ENCODE measurements at places on chromosomes 13 and 19. TPM values are rescaled to one million over a fixed set of nuclear protein-coding genes. Genes with fewer than 3 reads are reported as not detected.

CFD gene
- 2,277 TPM for total RNA-seq

OR10H1 gene
- not detected for total RNA-seq

BST2 gene
- total RNA-seq: 152 TPM

ZNF787 gene
- 11.6 TPM for total RNA-seq

KANK3 gene
- 13.7 TPM for total RNA-seq

IL27RA gene
- total RNA-seq: 4.5 TPM

SLC25A41 gene
- not detected for total RNA-seq

ZNF723 gene
- not detected for total RNA-seq

IGFL2 gene
- total RNA-seq: 1.5 TPM

SRRM5 gene
- 0.38 TPM for total RNA-seq

GRCh38 chr13:30415430-30416030 is 6.8 kb upstream of the UBE2L5 start:
- no peak for DNase-seq

- no peak for DNase-seq
Observed at GRCh38 chr13:30720172-30720869, 15.0 kb upstream of the ALOX5AP start.

- no peak for DNase-seq
Observed at GRCh38 chr19:40774916-40775631, at the start of gene MIA. TSS of gene MIA (plus strand) at chr19:40775521. CDS start at chr19:40775543, 22 bp downstream.

DNA sequence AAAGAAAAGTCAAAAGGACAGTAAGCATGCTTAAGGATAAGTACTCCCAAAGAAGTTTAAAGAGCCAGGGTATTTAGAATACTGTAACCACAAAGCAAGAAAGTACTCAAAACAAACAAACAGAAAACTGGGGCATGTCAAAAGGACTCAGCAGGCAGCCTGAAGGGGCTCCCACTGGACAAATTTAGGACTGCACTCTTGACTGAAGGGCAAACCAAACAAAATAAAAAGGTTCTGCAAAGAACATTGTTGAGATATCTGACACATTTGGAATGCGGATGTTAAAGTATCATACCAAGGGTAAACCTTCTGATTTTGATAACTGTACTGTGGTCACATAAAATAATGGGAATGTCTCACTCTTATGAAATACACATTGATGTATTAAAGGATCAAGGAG is 157.4 kb downstream of the TNFSF13B start:
- no peak for DNase-seq

- no peak for DNase-seq
Observed at GRCh38 chr19:28318469-28319179, 894.3 kb downstream of the UQCRFS1 start.

DNA sequence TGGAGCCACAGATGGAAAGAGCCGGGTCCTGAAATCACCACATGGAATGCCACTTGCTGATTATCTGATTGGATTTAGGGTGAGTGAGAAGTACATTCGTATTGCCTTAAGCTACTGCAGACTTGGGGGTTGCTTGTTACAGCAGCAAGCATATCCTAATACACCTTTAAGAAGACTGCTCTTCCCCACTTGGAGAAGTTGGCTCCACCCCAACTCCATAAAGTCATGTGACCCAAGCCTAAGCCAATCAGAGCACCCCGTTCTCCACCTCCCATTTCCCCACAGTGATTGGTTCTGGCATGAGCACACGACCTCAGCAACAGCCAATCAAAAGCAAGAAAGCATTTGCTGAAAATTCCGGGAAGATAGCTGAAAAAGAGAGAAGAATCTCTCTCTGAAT is 23.1 kb downstream of the CACNA1A start:
- no peak for DNase-seq

- DNase-seq: no peak
Observed at GRCh38 chr13:64928696-64929499, 2301.2 kb downstream of the PCDH9 start.

DNA sequence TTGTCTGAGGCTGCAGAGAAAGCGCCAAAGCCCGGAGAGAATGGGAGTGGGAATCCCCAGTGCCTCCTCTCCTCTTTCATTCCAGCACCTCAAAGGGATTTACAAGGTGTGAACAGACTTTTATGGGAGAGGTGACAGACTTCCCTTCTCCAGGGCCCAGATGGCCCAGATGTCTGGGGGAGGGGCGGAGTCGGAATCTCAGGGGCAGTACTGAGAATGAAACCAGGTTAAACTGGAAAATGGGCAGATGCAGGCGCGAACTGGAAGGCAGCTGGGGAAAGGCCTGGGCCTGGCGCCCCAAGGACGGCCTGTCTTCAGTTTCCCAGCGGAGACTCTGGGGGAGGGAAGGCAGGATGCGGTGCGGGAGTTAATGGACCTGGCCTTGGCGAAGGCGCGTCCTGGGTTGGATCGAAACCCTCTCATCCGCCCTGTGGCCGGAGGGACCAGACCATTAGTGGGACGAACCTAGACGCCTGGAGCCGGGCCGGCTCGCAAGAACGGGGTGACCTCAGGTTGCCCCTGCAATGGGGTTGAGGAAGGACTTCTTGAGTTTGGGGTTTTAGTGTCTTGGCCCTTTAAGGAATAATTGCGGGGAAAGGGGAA is 592 bp upstream of the TRIP10 start:
- no peak for DNase-seq

DNA sequence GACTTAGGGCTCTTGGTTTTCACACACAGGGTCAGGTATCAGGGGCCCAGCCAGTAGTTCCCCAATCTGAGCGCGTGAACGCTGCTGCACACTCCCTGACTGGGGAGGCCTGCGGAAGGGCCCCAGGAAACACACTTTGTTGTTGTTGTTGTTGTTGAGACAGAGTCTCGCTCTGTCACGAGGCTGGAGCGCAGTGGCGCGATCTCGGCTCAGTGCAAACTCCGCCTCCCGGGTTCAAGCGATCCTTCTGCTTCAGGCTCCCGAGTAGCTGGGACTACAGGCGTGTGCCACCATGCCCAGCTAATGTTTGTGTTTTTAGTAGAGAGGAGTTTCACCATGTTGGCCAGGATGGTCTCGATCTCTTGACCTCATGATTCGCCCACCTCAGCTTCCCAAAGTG is 190.4 kb upstream of the GPR12 start:
- DNase-seq: no peak

- no peak for DNase-seq
Observed at GRCh38 chr19:7772752-7773291, 9.8 kb downstream of the CLEC4M start.

- no peak for DNase-seq
Observed at GRCh38 chr19:13611596-13611995, 105.3 kb upstream of the CACNA1A start.

DNA sequence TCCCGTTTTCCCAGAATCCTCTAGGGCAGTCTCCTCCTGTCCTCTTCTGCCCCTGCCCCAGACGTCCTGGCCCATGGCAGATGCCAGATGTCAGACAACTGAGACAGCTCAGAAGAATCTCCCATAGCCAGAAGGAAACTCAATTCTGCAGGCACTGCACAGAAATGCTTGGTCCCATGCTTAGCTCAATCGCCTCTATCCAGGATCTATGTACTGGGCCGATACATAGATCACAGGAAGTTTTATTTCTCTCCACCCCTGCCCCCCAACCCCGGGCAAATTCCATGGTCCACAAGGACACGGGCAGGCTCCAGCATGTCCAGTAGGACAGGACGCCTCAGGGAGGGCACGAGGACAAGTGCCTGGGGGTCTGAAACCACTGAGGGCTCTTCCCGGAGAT is 4.8 kb downstream of the MBD3 start:
- no peak for DNase-seq

DNA sequence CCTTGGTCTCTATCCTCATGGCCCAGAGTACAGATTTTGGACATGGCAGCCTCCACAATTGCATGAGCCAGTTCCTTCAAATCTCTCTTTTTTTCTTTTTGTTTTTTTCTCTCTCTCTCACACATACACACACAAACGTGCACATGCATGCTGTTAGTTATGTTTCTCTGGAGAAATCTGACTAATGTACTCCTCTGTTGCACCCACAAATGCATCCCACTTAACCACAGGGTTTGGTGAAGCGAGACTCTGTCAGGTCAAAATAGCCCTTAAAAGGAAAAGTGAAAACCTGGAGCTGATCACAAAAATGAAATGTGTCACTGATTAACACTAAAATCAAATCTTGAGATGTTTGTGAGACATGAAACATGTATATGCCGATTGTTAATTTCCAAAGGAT is 374.6 kb upstream of the ARGLU1 start:
- DNase-seq: no peak

GRCh38 chr19:7292352-7292949 is 1.8 kb downstream of the INSR start:
- no peak for DNase-seq

GRCh38 chr13:79194272-79194671 is 211.8 kb downstream of the RBM26 start:
- no peak for DNase-seq

- no peak for DNase-seq
Observed at GRCh38 chr13:51212758-51213157, 9.4 kb upstream of the FAM124A start.

GRCh38 chr13:100211016-100211710 is 122.3 kb downstream of the PCCA start:
- no peak for DNase-seq

- no peak for DNase-seq
Observed at GRCh38 chr13:84366506-84366905, 484.2 kb upstream of the SLITRK1 start.

DNA sequence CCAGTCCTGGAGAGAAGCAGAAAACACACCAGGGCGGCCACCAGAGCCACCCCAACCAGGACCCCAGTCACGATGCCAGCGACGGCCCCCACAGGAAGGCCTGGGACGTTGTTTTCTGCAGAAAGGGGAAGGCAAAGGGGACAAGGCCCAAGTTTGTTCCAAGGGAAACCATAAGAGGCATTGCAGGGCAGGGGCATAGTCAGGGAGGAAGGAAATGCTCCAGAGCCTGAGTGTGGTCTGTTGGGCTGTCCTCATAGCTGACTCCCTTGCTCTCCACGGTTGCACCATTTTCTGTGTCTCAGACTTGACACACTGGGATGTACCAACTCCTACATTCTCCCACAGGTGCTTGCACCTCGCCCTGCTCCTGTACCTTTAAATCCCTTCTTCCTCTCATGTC is 5.2 kb downstream of the CEACAM4 start:
- DNase-seq: no peak

GRCh38 chr13:86900906-86901305 is 770.3 kb upstream of the SLITRK5 start:
- no peak for DNase-seq

DNA sequence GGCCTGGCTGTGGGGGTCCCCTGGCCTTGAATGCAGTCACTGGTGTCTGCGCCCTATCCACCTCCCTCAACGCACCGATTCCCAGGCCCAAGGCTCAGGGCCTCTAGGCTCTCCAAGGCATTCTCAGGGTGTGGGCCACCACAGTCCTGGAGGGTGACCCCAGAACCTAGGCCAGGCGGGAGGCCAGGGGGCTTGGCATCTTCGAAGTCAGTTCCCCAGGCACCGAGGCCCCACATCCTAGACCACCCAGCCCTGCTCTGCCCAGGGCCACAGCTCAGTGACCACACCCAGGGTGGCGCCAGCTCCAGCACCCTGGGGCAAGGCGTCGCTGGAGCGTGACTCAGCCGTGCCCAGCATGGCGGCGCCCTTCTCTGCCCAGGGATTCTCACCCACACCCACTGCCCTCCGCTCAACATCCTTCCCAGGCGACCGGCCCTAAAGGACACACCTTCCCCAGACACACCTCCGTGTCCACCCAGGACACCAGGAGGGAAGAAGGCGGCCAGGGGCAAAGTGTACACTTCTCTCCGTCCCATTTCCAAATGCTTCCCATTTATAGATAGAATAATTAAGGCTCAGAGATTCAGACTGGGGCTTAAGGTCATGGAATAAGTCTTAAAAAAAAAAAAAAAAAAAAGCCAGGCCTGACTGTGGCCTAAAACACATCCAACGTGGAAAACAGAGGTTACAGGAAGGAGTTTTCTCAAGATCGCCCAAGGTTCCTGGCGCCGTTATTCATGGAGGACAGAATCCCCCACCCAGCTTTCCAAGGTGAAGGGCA is 36.4 kb upstream of the NANOS3 start:
- no peak for DNase-seq

DNA sequence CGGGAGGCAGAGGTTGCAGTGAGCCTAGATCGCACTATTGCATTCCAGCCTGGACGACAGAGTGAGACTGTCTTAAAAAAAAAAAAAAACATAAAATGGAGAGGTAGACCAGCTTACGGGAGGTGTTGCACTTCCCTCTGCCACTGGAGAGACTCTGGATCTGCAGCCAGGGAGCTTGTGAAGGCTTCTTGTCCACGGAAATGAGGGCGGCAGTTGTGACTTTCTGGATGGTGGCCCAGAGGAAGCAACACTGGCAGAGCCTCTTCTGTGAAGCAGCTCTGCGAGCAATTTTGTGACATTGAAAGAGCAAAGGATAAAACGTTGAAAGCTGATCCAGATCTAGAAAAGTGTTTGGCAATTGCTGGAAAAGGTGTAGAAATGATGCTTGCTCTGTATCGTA is 10.4 kb downstream of the SPINT2 start:
- no peak for DNase-seq

DNA sequence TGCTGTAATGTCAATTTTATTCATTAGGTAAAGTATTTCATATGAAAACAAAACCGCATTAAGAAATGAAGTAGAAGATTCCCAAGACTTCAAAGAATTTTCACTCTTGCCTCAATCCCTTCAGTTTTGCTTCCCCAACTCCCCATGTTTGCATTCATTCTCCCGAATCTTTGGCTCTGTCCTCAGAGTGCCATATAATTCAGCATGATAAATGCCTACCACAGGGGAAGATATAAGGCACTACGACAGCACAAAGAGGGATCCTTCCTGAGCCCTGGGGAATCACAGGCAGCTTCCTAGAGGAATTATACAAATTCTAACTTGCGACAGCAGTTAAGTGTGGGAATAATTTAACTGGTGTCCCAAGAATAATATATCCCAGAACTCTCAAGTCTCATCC is 68.5 kb downstream of the TSC22D1 start:
- DNase-seq: no peak

- DNase-seq: no peak
Observed at GRCh38 chr19:51460164-51460992, 2.1 kb upstream of the SIGLEC8 start.

- DNase-seq: no peak
Observed at GRCh38 chr13:97106323-97106722, 112.0 kb upstream of the OXGR1 start.

Measured in omental fat pad (tissue), 4 donors.